B cell (primary cell): ENCODE measurements at places on chromosomes 6 and 20. TPM values are rescaled to one million over a fixed set of nuclear protein-coding genes. Genes with fewer than 3 reads are reported as not detected.

Gene ZSCAN23
- polyA plus RNA-seq = 0.09 TPM in 1 of 2 replicates, not detected in the other

Gene PHACTR3
- not detected in 2 replicates for polyA plus RNA-seq

Gene HLA-F
- 979 and 1,409 TPM in 2 replicates for polyA plus RNA-seq

Gene YTHDF1
- 25.3 and 49.8 TPM in 2 replicates for polyA plus RNA-seq

Gene RHAG
- not detected in 2 replicates for polyA plus RNA-seq

Gene CAGE1
- 0.13 and 0.25 TPM in 2 replicates for polyA plus RNA-seq

Gene SASH1
- 0.01 TPM in 2 replicates for polyA plus RNA-seq

Gene KIF25
- polyA plus RNA-seq = not detected in 2 replicates

Gene POM121L2
- not detected in 2 replicates for polyA plus RNA-seq

Gene SNPH
- 0.67 and 0.74 TPM in 2 replicates for polyA plus RNA-seq

Gene LCA5
- polyA plus RNA-seq = 0.12 and 0.14 TPM in 2 replicates

Gene ZC2HC1B
- 0.36 and 0.51 TPM in 2 replicates for polyA plus RNA-seq

Gene ISM1
- 0.09 TPM in 1 of 2 replicates, not detected in the other for polyA plus RNA-seq

Gene PPIL6
- polyA plus RNA-seq = 0.85 and 1.8 TPM in 2 replicates

Gene KCNS1
- 0.04 TPM in 1 of 2 replicates, not detected in the other for polyA plus RNA-seq

Gene SYCP2
- polyA plus RNA-seq = 0.79 and 0.98 TPM in 2 replicates

Gene SLPI
- polyA plus RNA-seq = not detected in 2 replicates

Gene NMBR
- polyA plus RNA-seq = 0.09 TPM in 1 of 2 replicates, not detected in the other

Gene BEND6
- not detected in 2 replicates for polyA plus RNA-seq

Gene TSPO2
- not detected in 2 replicates for polyA plus RNA-seq

Gene SLC32A1
- polyA plus RNA-seq = 0.16 TPM in 1 of 2 replicates, not detected in the other

Gene HLA-DQB1
- polyA plus RNA-seq = 181 and 986 TPM in 2 replicates
